Stimulated activated CD4-positive, alpha-beta T cell treated with anti-CD3 and anti-CD28 coated beads, TNF-alpha, amount 100 ng/mL, for 1 hour (primary cell): ENCODE measurements at places on chromosomes 3 and 15.

GRCh38 chr3:195708626-195709481 is 11.9 kb upstream of the MUC20 start:
- DNase-seq: no peak

- no peak for DNase-seq
Measured at GRCh38 chr3:132880986-132881385, 157.2 kb upstream of the TMEM108 start.

DNA sequence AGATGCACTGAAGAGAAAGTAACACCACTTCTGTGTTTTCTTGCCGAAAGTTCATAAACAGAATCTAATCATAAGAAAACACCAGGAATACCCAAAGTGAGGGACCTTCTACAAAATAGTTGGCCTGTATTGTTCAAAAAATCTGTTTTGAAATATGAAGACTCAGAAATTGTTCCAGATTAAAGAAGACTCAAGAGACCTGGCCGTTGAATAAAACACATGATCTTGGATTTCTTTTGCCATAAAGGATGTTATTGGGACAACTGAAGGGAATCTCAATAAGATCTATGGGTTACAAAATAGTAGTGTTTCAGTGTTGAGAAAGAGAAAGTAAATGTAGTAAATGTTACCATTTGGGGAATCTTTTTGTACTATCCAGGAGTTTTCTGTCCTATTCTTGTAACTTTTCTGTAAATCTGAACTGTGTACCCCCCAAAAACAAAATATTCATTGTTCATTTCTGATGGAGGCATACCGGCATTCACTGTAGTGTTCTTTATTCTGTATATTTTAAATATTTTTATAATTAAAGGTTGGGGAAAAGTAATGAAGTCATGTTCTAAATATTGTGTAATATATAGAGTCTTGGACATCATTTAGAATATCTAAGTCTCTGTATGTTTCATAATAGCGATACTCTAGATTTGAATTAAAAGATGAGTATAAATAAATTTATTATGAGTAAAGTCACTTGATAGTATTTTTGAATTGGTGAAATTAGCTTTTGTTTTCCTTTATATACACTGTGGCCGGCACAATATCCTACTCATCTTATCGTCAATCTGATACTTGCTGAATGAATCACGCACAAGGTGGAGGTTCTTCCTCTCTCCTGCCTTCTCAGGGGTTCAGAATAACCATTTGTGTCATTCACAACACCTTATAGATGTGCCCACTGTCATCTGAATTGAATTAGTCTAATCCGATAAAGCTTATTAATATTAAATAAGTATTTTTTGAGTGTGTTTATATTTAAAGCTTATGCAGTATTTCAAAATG is 66.7 kb downstream of the TRAK1 start:
- no peak for DNase-seq

DNA sequence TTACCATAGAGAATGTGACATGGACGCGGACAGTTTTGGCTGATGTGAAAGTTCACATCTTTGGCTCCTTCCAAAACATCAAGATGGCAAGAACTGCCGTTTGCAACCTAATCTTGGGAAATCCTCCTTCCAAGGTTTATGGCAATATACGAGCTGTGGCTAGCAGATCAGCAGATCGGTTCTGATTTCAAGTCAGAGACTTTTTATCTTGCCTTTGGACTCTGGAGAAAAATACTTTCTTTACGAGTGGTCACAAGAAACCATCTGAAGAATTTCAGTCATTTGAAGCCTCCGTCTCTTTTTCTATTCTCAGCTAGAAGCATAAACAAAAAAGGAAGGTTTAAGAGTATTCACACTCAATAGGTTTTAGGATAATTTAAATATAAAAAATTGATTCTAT is 153.5 kb upstream of the MEIS2 start:
- no peak for DNase-seq

DNA sequence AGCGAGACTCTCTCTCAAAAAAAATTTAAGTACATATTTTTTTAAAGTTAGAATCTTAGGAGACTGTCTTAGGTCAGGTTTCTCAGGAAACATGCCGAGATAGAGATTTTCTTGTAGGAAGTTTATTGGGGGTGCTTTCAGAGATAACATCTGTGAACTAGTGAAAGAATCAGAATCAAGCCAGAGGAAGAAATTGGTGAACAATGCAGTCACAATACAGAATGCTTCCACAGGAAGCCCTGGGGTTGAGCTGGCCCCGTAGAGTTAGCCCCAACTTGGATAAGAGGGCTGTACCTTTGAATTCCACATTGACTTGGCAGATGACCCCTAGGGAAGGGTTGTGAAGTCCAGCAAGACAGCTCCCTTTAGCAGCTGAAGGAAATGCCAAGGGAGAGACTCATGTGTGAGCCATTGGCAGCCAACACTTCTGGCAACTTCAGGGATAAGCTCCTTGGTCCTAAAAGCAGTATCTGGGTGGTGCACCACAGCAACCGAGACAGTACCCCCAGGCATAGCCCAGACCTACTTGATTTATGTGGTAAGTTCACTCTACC is 7.1 kb upstream of the PLCB2 start:
- no peak for DNase-seq

DNA sequence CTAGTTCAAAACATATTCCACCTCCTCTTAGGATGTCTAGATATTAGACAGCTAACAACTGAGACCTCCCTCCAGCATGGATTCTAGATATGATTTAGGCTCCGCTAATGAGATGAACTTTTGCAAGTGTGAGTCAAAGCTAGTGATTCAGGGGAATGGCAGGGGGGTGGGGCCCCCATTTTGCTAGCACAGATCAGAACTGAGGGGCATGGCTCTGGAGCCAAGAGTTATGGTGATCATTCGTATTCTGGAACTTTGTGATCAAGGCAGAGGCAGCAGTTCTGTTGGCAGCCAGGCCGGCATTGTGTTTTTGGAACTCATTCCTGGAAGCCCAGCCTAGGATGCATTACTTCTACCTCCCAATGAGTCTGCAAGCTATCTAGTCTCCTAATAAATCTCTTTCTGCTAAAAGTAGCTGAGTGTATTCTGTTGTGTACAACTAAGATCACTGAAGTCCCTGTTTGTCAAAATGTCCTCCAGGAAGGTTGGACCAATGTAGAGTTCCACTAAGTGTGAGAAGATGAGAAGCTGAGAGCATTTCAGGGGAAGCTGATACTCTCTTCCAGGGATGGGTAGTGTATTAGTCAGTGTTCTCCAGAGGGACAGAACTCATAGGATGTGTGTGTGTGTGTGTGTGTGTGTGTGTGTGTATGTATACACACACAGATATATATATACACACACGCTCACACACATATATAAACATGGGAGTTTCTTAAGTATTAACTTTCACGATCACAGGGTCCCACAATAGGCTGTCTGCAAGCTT is 312.7 kb downstream of the TLE3 start:
- no peak for DNase-seq

GRCh38 chr3:36196058-36196457 is 184.2 kb upstream of the STAC start:
- DNase-seq: no peak

GRCh38 chr3:153190923-153191322 is 28.9 kb downstream of the RAP2B start:
- no peak for DNase-seq

DNA sequence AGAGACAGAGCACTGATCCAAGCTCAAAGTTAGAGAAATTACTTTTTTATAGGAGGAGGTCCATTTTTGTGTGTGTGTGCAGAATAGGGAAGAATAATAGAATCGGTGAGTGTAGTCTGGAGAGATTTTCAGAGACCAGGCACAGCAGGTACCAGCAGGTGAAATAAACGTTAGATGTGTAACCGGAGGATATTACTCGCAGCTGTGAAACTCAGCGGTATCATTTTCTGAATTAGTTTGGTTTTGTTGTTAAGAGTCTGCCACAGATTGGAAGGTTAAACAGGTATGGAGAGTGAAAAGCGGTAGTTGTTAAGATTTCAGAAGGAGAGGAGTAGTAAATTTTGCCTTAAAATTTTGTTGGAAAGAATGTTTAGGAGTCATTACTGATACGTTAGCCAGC is 69.9 kb downstream of the RGMA start:
- DNase-seq: no peak

GRCh38 chr3:186218421-186218820 is 109.5 kb upstream of the ETV5 start:
- DNase-seq: no peak

DNA sequence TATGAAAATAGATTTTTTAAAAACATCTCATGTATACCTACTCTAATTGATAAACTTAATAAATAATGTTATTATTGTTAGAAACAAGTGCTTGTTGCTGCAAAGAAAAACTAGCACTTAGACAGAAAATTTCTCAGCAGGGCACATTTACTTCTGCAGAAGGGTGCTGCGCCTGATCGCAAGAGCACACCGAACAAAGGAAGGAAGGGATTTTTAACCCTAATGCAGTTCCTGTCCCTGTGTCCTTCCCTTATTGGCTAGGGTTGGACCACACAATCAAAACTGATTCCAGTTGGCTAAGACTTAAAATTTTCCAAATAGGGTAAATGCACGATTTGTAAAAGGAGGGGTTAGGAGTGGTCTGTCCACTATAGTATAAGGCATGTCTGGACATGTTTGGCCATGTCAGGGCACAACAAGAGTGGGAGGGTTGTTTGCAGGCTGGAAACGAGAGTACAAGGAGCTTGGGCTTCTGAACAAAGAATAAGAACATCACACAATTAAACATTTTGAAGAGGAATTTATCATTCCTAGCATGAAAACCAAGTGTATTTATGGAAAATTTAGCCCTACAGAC is 4.7 kb downstream of the DTWD1 start:
- DNase-seq: no peak

DNA sequence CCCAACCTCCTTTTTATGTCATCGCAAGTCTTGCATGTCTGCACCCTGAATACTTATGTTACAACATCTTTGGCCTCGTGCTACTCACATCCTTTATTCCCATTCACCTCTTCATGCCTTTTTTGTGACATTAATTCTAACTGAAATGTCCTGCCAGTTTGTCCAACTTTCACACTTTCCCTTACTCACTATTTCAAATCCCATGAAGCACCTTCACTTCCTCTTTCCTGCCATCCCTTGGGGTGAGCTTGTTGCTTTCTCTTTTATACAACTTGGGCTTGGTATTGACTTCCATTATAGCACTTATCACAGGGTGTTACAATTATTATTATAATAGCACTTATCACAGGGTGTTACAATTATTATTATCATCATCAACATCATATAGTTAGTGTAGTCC is 496.3 kb downstream of the NLGN1 start:
- DNase-seq: no peak

DNA sequence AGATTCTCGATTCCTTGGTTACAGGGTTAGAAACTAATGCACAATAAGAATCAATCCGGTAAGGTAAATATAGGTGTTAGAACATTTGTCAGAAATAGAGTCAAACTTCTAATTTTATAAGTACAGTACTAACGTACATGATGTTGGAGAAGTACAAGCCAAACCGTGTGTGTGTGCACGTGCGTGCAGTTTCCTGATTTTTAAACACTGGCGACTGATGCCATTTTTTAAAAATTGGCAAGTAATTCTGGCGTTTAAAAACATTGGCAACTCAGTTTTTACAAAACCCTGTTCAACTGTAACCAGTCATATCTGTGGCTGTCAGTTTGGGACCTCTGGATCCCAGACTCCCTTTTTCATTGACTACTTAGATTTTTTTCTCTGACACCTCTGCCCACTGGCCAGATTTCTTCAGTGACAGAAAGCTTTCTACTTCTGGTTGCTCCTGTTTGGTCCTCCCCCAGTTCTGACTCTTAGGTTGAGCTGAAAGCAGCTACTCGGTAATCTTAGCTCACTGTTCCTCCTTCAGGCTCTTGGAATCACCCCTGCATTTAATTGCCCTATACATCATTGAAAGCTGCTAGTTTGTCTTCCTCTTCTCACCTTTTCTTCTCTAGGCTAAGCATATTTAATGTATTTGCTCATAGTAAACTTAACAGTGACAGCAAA is 843 bp downstream of the ATG7 start:
- no peak for DNase-seq

DNA sequence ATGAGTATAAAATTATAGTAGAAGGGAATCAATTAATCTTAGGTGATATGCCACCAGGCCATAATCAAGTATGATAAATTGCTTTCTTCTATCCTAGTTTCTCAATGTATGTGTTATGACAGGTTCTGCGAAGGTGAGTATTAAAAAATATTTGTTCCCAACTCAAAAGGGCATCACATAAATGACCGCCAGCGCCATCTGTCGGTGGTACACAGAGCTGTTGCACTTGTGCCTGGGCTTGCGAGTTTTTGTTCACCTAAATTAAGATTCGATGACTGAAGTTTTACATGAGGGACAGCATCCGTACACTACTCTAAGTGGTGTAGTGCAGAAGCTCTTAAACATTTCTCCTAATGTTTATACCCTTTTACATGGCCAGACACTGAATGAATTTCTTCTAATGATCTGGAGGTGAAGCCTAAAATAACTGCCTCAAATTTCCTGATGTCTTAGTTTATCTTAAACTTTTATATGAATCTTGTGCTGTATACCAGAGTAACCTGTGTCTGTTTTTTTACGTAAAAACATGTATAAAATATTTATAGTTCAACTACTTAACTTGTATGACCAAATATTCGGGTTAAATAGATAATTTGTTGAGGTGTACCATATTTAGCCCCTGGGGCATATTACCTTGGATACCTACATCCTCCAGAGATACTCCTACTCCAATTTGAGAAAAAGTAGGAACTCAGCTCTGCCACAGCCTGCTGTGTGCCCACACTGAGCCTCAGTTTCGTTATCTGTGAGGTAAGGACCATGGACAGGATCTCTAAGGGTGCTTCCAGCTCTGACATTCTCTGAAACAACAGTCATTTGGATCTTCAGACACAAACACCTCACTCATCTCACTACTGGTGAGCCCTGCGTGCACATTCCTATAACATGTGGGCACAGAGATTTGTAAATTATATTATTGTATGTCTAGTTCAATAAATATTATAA is 365.6 kb downstream of the MAGI1 start:
- no peak for DNase-seq

- DNase-seq: no peak
Measured at GRCh38 chr15:48466820-48467219, 135.6 kb downstream of the DUT start.

GRCh38 chr3:55893045-55893664 is 406.0 kb upstream of the WNT5A start:
- DNase-seq: no peak

- no peak for DNase-seq
Measured at GRCh38 chr3:66322436-66322835, 101.6 kb downstream of the SLC25A26 start.
